ENCODE measurements at places on chromosomes 7 and 10. TPM values are rescaled to one million over a fixed set of nuclear protein-coding genes. Genes with fewer than 3 reads are reported as not detected.
A peak's percentile ranks its signal among the peaks of the same experiment; 100 is the strongest.

The SLC35G1 gene
- 6.0 TPM for total RNA-seq

The FGFR2 gene
- total RNA-seq: not detected

DNA sequence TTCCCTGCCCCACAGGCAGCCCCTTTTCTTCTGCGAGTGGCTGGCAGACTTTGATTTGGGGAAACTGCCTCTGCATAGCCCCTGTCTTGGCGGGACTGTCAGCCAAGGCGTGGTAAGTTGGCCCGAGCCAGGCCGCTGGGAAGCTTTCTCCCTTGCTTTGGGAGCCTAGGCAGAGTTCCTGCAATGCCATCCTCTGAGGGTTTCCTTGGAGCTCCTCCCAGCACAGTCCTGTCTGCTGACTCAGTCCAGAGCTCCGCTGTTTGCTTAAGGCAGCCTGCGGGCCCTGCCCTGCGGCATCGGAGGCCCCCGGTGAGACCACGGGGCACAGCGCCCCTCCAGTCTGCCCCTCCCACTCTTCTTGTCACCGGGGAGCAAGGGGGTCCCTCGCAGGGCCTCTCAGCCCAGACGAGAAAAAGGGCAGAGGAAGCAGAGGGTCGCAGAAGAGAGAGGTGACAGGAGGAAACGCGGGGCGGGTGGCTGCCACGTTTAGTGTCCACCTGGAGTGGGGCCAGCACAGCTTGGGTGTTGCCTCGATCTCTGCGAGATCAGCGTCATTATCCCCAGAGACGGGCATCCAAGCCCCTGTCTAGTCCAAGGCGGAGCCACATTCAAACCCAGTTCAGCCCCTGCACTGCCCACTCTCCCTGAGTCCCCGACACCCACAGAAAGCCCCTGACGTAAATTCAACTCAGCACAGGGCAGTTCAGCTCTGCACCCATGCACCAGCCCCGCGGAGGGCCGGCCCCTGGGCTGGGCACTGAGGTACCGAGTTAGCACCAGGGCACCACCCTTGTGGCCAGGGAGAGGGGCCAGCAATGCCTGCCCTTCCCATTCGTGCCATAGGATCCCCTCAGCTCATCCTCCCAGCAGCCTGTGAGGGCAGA, 59.0 kb upstream of the CHST15 start:
- DNase-seq: no peak

The MLLT10 gene
- total RNA-seq: 67.3 TPM

DNA sequence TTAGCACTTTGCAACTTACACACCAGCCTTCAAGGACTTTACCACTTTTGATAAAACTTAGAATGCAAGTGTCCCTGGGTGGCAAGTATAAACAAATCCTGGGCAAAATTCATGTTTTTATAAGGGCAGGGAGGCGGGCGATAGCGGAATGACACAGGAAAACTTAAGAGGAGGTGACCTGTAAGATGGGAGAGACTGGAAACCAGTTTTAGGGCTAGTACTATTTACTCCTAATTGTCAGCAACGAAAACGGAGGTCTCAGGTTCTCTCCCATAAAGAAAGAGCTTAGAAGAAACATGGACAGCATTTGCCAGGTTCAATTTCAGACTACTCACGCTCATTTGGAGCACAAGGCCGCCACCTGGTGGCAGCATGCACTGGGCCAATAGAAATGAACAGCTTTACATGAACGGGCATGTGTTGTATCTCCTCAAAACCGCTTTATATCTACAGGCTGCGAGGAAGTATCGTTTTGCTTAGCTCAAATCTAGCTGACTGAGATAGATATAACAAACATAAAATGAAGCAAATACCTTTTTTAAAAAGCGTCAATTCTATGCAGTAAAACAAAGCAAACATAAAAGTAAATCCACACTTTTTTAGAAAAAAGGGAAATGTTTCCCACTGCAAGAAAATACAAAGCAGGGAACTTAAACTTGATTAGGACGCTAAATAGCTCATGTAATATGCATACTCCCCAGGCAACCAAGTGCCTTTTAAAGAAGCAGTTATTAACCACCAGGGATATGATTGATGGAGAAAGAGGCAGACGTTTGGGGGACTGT, 37.6 kb upstream of the SVOPL start:
- peak; percentile 75 for DNase-seq

- DNase-seq: peak; percentile 13
Observed at GRCh38 chr10:30027057-30028005, 32.1 kb downstream of the JCAD start.

- DNase-seq: no peak
Observed at GRCh38 chr10:99995713-99996112, 14.0 kb downstream of the DNMBP start.

The GARIN1A gene
- total RNA-seq: 0.29 TPM

All from OCI-LY7 (cell line).